ENCODE measurements at places on chromosomes 13 and 19.

DNA sequence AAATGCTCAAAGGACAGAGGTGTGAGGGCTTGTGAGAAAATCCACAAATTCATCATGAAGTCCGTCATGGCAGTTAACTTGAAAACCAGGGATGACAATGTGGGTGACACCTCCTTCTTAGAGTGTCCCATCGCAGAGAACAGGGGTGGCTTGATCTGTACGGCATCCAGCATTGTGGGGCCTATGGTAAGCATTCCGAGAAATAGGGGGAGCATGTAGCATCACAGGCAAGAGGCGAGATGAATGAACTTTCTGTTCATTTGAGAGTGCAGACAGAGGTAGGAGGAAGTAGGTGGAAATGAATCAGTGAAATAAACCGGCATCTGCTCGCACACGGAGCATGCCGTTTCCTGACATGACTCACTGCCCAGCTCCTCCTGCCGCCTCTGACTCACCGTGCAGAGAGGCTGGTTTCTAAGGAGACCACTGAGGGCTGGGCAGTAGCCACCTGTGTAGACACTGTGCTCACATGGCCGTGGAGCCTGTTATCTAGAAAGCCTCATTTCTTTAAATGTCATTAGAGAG lies 339.0 kb downstream of the RFC3 start:
- DNase-seq: peak; percentile 26

DNA sequence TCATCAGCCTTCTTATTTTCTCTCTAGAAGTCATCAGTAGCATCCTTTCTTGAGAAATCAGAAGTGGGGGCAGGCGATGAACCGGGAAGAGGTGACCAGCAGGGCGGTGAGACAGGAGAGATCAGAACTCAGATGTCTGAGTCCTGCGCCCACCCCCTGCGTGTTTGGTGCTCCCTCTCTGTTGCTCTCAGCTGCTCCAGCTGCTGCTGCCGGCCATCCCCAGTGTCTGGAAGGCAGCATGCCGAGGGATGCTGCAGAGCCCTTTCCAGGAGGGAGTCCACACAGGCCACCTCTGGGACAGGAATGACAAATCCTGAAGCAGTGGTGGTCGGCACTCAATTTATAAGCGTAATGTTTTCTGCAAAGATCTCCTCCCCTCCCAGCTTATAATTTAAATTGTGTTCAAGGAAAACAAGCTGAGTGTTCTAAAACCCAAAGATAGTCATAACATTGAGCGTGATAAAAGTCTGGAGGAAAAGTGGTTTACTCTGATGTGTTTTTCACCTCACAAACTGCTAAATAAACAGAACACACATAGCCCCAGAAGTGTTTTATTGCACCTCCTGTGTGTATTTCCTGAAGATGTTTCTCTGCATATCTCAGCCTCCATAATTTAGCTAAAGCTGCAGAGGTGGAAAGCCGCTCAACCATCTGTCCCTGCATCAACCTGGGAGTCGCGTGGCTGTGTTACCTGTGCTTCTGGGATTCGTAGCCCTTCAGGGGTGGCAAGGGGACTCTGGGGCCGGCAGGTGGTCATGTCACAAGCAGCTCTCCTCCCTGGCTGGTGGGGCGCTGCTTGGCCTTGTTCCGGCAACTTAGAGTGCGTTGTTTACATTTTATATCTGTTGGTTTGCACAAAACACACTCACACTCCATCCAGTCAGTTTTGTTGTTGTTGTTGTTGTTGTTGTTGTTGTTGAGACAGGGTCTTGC lies 191.2 kb downstream of the USP12 start:
- DNase-seq: no peak

DNA sequence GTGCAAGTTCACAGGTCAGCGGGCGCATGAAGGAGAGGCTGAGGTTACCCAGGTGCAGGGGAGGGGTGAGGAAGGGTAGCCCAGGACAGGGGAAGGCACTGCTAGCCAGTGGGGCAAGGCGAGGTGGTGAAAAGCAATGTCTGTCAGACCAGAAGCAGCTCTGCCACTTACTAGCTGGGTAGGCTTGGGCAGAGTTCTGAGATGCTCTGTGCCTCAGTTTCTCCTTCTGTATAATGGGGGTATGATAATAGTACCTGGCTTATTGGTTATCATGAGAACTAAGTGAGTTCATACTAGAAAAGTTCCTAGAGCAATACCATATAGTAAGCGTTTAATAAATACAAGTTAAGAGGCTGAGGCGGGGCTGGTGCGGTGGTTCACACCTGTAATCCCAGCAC lies 14.3 kb upstream of the SCN1B start:
- no peak for DNase-seq

DNA sequence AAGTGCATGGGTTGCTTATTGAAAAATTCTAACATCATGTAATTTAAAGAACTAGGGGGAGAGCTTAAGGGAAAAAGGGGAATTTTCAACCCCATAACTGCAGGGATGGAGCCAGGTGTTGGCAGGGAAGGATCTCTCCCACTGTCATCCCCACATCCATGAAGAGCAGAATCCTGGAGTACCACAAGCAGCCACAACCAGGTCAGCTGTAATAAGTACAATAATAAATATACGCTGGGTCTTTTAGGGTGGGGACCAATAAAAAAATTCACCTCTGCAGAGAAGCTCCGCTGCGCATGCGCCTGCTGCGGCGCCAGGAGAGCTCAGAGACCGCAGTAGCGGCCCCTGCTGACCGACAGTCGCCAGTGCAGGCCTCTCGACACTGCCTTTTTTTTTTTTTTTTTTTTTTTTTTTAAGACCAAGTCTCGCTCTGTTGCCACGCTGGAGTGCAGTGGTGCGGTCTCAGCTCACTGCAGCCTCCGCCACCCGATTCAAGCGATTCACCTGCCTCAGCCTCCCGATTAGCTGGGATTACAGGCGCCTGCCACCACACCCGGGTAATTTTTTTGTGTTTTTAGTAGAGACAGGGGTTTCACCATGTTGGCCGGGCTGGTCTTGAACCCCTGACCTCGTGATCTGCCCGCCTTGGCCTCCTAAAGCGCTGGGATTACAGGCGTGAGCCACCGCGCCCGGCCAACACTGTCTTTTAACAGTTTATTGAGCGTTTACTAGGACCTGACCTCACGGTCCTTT lies 2.5 kb upstream of the EEF2 start:
- DNase-seq: peak; percentile 79

DNA sequence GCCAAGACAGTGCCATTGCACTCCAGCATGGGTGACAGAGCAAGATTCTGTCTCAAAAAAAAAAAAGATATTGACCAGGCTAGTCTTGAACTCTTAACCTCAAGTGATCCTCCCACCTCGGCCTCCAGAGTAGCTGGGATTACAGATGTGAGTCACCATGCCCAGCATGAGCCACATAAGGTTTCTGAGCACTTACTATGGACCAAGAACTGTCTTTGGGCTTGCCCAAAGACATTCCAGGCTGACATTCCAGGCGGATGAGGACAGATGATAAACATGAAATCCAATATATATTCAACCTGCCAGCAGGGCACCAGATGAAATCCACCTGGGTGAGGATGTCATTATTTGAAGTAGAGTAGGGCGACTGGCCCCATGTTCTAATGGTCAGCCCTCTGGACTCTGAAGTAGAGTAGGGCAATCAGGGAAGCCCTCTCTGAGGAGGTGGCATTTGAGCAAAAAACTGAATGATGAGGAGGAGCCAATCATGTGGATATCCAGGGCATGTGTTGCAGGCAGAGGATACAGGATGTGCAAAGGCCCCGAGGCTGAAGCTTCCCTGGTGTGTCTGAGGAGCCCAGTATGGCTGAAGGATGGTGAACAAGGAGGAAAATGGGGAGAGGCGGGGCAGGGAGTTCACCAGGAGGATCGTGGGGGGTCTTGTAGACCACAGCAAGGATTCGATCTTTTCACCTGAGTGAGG lies 4.0 kb downstream of the C19orf38 start:
- DNase-seq: no peak

GRCh38 chr13:77497350-77497749 lies 38.2 kb upstream of the SCEL start:
- no peak for DNase-seq

DNA sequence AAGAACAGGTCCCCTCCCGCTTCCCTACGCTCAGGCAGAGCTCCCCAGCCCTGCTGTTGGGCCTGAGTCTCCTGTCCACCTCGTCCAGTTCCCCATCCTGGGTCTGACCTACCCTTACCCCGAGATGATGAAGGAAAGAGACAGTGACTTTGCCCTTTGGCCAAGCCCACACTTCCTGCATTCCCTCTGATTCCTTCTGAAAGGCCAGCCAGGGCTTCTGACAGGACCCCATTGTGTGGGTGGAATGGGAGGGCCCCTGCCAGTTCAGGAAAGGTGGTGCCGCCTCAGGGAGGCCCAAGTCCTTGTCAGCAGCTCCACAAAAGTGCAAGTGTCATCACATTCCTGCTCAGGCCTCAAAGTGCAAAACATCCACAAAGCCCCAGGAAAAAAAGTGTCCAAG lies 177.8 kb downstream of the PAN3 start:
- DNase-seq: no peak

DNA sequence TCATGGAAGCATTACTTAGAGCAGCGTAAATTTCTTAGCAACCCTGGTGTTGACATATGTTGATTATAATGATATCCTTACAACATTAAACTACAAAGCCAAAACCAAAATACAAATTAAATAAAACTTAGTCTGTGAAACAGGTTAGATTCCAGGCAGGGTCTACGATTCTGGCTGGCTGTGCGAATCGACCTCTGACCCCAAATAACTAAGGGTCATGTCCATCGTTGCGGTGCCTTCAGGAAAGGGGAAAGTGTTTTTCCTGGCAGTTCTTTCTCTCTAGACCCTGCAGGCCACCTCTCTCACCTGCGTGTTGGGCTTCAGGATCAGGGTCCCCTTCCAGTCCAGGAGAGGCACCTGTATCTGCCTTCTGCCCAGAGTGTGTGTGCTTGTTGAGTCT lies 66.2 kb downstream of the ATP11A start:
- no peak for DNase-seq

DNA sequence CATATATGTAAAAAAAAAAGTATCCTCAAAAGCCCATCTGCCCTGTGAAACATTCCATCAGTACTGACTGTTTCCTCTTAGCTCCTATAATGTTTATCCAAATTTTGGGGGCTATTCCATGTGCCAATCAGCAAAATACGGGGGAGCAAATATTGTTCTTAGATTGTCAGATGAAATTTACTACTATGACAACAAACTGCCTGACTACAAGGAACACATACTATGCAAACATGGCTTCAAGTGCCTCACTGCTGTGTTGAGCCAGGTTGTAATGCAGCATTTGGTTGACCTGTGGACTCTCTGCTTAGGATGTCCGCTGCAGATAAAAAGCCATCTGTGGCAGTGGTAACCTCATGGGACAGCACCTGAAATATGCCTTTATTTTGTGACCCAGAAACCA lies 98.2 kb upstream of the SCEL start:
- DNase-seq: no peak

- DNase-seq: no peak
These were observed 2.9 kb downstream of the LSM7 start for GRCh38 chr19:2325281-2326046.

- no peak for DNase-seq
These were observed 6.9 kb upstream of the CBY2 start for GRCh38 chr13:45695198-45695730.

GRCh38 chr13:61258185-61258584 lies 157.5 kb downstream of the PCDH20 start:
- no peak for DNase-seq

DNA sequence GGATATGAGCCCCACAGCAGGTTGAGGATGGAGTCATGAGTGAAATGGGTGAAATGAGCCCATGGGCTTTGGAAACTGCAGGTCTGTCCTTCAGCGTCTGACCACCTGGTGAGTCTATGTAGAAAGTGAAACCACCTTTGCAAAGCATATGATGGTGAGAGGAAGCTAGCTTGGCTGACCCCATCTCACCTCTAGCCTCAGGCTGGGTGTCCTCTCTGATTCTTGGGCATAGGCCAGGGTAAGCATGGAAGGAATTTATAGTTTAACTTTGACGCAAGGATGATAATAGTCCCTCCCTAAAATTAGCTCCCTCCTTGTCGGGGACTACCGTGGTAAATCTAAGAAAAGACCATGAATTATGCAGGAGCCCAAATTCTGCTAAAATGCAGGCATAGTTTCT lies 16.8 kb upstream of the PSG9 start:
- no peak for DNase-seq

DNA sequence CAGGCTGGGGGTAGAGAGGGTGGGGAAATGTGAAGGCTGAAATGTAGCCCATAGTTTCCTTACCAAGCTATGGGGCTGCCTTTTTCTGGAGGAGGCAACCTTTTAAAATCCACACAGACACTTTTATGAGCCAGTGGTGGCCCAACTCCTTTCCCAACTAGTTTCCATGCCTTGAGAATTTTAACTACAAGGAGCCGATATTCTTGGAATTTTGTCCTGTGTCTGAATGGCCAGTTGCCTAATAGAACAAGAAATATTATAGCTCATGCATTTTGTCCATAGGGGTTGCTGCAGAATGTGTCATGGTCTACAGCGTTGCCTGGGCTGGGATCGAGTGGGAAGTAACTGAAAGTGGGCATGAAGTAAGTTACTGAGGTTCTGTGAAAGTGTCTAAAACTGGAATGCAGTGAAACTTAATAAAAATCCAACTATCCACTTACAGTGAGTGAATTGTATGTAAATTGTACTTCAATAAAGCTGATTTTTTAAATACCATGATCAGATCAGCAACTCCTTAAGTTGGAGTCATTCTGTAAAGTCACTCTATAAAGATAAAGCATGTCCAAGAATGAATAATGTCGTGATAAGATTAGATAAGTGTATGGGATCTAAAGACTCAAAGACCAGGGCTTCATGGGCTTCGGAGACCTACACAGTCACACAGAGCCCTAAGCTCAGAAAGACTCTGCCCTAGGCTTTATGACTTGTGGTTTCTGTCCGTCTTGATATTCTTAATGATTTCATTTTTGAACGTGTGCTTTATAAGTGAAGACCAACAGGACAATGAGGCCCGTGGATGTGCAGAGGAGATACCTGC lies 122.6 kb upstream of the FNDC3A start:
- no peak for DNase-seq

DNA sequence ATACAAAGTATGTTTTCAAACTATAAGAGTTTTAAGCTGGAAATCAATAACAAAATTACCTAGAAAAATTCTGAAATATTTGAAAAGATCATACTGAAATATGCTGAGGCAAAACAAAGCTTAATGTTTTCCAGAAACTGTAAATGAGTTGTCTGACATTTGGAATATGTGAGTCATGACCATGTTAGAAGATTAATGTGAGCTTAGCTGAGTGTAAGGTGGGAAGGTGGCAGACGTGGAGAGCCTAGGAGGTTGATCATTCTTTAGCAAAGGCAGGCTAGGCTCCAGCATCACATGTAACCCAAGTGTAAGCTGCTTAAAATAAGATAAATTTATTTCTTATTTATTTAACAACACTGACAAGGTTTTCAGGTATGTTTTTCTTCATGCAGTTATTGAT lies 2086.1 kb upstream of the PCDH20 start:
- no peak for DNase-seq

- DNase-seq: no peak
These were observed 39.2 kb upstream of the MATK start for GRCh38 chr19:3825286-3825956.

DNA sequence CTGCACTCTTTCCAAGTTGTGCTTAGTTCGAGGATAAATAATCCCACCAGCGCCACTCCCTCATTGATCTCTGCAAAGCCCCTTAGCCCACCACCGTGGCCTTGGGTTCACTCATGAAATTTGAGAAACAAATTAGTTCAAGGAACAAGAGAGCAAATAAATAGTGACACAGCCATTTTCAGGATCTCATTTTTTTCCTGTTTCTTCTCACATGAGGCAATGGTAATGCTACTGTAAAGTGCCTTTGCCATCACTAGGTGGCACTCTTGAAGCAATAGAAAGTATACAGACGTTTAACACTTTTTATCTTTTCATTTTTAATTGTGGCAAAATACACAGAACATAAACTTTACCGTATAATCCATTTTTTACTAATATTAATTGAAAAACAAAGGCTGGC lies 76.8 kb upstream of the ZNF835 start:
- DNase-seq: peak; percentile 2
